Large intestine (tissue), 12 donors: ENCODE measurements at places on chromosomes 3 and 15. TPM values are rescaled to one million over a fixed set of nuclear protein-coding genes. Genes with fewer than 3 reads are reported as not detected.

UROC1 gene
- 0.06 TPM for polyA plus RNA-seq

DNA sequence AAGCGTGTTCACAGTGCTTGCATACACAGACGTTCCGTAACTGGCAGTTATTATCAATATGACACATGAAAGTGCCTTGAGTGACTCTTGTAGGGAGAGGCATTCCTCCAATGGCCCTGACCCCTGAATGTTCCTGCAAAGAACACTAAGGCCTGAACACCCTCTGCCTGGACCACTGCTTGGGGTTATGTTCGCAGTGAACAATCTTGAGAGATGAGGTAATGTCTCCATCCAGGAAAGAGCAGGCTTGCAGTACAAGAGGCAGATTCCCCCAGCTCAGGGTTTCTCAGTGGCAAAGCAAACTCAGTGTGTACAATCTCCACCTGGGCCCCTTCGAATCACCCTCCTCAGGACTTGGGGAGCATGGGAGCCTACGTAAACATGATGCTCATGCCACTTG lies 324.6 kb downstream of the MAGI1 start:
- peak; percentile 12 for DNase-seq

GRCh38 chr15:77487469-77487842 lies 66.8 kb downstream of the HMG20A start:
- DNase-seq, result peak; percentile 18

FSTL1 gene
- 190 TPM for polyA plus RNA-seq

ATP8B4 gene
- 4.4 TPM for polyA plus RNA-seq

TFDP2 gene
- 51.1 TPM for polyA plus RNA-seq

HTR3D gene
- not detected for polyA plus RNA-seq

SLC2A2 gene
- polyA plus RNA-seq, result 202 TPM

DNA sequence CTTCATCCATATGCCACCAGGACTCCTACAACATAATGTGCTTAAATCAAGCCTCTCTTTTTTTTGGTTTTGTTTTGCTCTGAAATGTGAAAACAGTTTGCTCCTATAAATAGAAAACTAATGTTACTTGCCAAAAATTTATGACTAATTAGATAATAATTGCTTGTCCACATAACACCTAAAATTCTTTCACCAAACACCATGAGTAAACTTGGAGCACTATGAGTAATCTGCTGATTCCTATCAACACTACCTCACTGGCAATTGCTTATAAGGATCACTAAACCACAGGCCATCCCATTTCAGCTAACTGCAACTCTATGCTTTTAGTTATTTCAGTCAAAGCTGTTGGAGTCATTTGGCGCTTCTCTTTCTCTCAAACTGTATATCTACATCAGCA lies 252.7 kb downstream of the EPHA3 start:
- no peak for DNase-seq

GRCh38 chr15:41585127-41586047 lies 26.4 kb downstream of the TYRO3 start:
- DNase-seq, result no peak

GRCh38 chr15:97989299-97989698 lies 28.8 kb downstream of the ARRDC4 start:
- no peak for DNase-seq

SH2D7 gene
- 2.6 TPM for polyA plus RNA-seq

DNA sequence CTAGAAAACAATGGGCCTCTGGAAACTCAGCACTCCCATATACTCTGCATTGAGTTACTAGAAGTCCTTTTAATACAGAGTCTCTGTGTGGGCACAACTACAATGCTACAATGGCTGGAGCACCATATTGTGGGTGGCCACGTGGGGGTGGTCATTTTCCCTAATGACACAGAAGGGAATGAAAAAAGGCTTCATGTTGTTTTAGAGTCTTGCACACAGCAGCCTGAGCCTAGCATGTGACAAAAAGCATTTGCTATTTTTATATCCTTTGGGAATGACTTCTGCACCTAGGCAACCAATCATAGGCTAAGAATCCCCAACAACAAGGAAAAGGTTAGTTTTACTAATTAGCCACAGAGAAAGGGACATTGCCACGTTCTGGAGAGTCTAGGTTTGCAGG lies 120.6 kb downstream of the PPM1L start:
- DNase-seq, result no peak

GREM1 gene
- polyA plus RNA-seq, result 26.2 TPM

GRCh38 chr3:12489368-12489767 lies 5.1 kb downstream of the TSEN2 start:
- DNase-seq, result no peak

DNA sequence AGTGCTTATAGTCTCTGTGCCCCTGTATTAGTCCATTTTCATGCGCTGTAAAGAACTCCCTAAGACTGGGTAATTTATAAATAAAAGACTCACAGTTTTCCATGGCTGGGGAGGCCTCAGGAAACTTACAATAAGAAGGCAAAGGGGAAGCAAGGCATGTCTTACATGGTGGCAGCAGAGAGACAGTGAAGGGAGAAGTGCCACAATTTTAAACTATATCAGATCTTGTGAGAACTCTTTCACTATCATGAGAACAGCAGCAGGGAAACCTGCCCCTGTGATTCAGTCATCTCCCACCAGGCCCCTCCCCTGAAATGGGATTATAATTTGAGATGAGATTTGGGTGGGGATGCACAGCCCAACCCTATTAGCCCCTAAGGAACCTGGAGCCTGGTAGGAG lies 243.2 kb downstream of the EDEM1 start:
- DNase-seq, result no peak

GRCh38 chr3:42680806-42681205 lies 4.5 kb upstream of the KLHL40 start:
- no peak for DNase-seq

- no peak for DNase-seq
These were observed 94.8 kb downstream of the ATP8B4 start for GRCh38 chr15:50024281-50024680.

DNA sequence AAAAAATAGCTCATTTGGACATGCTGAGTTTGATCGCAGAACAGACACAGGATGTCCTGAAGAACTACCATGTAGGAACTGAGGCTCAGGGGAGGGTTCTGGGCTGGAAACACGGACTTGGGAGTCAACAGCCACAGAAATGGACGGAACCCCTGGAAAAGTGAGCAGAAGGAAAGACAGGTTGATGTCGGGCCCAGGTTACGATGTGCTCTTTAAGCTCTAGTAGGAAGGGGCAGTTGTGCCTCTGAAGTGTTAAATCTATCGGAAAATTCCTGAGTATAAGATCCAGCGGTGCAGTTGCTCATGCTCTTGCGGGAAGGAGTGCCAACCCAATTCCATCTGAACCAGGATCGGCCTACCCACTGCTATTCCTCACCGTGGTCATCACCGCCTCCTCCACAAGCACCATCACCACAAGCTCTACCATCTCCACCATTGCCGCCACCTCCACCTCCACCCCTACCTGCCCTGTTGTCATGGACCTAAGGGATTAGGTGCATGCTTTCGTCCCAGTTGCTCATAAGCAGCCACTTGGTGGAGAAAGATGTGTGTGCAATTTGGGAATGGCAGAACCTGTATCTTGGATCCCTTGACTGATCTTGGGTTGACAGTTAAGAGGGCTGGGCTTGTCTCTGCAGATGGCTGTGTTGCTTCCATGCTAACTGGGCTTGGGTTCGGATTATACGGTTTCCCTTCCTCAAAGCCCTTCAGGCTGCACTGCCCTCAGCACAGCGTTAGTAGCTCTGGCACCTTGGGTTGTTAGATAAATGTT lies 108.5 kb downstream of the ASB7 start:
- DNase-seq, result no peak

DNA sequence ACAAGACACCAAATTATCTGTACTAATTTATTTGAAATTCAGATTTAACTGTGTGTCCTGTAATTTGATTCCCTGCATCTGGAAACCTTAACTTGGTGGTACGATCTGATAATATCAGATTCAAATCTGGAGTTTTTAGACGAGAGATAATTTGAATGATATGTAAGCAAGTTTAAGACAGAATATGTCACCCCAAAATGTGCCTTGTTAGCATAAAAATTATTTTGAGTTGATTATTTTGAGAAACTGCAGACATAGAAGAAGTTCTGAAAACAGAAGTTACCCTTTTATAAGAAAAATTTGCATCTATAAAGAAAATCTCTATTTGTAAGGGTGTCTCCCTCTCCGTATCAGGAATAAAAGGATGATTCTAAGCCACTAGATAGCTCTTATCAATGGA lies 1202.8 kb downstream of the ROBO2 start:
- DNase-seq, result no peak

DNA sequence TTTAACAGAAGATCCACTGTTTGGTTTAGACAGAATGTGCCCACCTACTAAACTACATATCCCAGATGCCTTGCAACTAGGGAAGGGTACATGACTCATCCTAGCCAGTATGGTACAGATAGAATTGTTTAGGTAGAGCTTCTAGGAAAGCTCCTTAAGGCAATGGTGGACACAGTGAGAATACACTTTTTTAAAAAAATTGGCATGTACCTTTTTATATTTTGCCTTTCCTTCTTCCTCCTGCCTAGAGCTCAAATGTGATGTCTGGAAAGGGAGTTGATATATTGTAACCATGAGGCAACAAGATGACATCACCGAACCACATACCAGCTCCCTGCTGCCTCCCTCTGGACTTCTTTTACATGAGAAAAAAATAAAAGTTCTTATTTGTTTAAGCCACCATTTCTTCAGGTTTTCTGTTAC lies 14.4 kb upstream of the C3orf80 start:
- DNase-seq, result peak; percentile 55

DNA sequence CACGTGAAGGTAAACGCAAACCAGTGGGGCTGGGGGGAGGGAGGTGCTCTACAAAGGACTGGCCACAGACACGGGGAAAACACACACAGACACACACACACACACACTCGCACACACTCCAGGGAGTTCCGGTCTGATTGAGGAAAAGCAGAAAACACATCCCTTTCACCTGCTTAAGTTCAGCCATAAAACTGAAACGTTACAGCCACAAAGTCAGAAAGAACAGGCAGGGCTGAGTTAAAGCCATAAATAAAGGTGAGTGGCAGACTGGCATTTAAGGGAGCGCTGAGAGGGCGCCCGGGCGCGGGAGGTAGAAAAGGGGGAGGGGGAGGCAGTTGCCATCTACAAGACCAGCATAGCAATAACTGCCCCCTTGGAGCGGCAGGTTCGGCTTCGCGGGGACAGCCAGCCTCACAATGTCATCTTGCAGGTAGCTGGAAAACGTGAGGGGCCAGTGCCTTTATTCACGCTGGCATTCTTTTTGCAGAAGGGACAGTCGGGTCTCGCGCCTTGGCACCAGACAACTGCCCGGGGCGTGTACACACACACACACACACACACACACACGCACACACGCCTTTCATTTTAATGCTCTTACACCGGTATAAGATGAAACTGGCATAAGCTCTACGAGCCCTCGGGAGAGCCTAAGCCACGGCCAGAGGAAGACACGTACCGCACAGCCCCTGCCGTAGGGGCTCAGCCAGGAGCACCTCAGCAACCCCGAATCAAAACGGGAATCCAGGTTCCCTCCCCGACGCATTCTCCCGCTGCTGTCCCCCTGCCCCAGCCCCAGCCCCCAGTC lies 866 bp downstream of the TNIK start:
- DNase-seq, result peak; percentile 40

GRCh38 chr15:88187195-88187594 lies 69.3 kb downstream of the NTRK3 start:
- DNase-seq, result no peak

GRCh38 chr3:10521772-10522441 lies 16.5 kb upstream of the ATP2B2 start:
- no peak for DNase-seq

GRCh38 chr15:55222588-55222987 lies 25.8 kb upstream of the RSL24D1 start:
- DNase-seq, result no peak

CAPN3 gene
- 229 TPM for polyA plus RNA-seq

CCDC54 gene
- polyA plus RNA-seq, result 0.04 TPM

GRCh38 chr3:165753560-165753959 lies 83.7 kb downstream of the BCHE start:
- no peak for DNase-seq

TIMP4 gene
- 0.91 TPM for polyA plus RNA-seq

MYLK gene
- 296 TPM for polyA plus RNA-seq
